Progenitor cell of endocrine pancreas (in vitro differentiated cells): ENCODE measurements at places on chromosomes 2 and 18. TPM values are rescaled to one million over a fixed set of nuclear protein-coding genes. Genes with fewer than 3 reads are reported as not detected.
A peak's percentile ranks its signal among the peaks of the same experiment; 100 is the strongest.

DNAJC5G gene
- total RNA-seq, result not detected in 2 replicates

GPR35 gene
- 5.8 and 6.5 TPM in 2 replicates for total RNA-seq

LIPG gene
- 34.1 and 34.4 TPM in 2 replicates for total RNA-seq

ECEL1 gene
- total RNA-seq, result 2.0 and 2.9 TPM in 2 replicates

SLC35G4 gene
- total RNA-seq, result not detected in 2 replicates

- H3K4me1 ChIP-seq, result peaks cover 18% of the 10 kb centered on the region
- no peak overlapping the region for H3K27ac ChIP-seq
- DNase-seq, result no peak
- H3K4me3 ChIP-seq, result no peak overlapping the region
- peaks cover 68% of the 10 kb centered on the region for H3K27me3 ChIP-seq
These were observed 173.3 kb downstream of the ALPK2 start for GRCh38 chr18:58455314-58456188.

DNA sequence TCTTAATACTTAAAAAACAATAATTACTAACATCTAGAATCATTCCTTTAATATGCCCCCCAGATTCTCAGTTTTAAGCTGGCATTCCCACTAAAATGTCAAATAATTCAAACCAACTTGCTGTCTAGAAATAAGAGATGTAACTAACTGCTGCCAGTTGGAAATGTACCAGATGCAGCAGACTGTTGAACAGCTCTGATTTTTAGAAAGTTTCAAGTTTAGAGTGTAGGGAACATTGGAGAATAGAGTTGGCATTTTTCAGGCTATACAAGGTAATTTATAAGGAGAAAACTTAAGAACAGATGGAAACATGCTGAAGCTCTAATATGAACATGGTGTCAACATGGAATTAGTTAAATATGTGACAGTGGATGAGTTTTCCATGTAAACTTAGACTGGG, 101.4 kb downstream of the PTRHD1 start:
- H3K4me1 ChIP-seq, result no peaks in the 10 kb centered on the region
- peaks cover 10% of the 10 kb centered on the region for H3K36me3 ChIP-seq
- no peak overlapping the region for H3K27ac ChIP-seq
- no peaks in the 10 kb centered on the region for H3K27me3 ChIP-seq

- DNase-seq, result no peak
- H3K4me1 ChIP-seq, result peaks cover 7% of the 10 kb centered on the region
- peak overlapping the region; percentile 77 for H3K4me3 ChIP-seq
- H3K36me3 ChIP-seq, result no peaks in the 10 kb centered on the region
- H3K27ac ChIP-seq, result peak overlapping the region; percentile 70
These were observed 2.1 kb downstream of the LRRTM1 start for GRCh38 chr2:80302314-80303005.
